Activated CD8-positive, alpha-beta memory T cell treated with anti-CD3 and anti-CD28 coated beads for 4 hours (primary cell): ENCODE measurements at places on chromosomes 12 and 14.

GRCh38 chr12:79897617-79898016 is 37.3 kb downstream of the PPP1R12A start:
- no peak for DNase-seq

- no peak for DNase-seq
These were observed 1136.7 kb downstream of the TMEM121 start for GRCh38 chr14:106662936-106663550.

GRCh38 chr12:88805692-88806091 is 225.4 kb upstream of the KITLG start:
- no peak for DNase-seq

DNA sequence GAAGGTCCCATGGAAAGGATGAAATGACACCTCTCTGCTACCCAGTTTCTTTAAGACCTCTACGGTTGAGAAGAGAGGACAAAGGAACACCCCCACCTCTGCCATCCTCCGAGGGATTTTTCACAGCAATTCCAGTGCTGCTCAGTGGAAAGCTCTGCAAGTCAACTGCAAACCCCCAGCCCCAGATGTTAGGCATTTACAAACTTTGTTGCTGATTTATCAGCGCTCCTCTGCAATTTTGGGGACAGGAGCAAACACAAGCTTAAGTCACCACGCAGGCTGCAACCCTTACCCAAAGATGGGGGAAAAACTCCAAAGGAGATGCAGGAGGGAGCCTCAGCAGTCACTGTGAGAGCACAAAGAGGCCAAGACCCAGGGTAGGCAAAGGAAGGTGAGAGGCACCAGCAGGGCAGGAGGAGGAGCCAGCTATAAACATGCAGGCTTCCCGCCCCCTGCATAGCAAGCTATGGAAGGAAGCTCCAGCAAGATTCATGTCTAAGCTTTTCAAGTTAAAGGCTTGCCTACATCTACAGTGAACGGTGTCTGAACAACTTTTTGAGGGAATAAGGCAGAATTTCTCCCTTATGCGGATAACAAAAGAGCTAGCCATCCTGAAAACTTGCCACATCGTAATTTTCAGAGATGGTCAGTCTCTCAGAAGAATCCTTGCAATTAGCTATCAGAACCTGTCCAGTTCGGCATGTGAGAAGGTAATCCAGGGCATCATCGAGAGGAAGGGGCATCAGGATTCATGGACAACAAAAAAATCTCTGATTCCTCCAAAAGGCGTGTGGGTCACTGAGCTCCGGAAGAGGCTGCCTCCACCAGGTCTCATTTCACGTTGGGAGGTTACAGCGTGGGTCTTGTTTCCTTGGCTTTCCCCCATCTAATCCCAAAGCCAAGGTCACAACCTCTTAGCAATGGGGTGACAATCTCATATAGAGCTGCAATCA is 3.9 kb downstream of the CTDSP2 start:
- DNase-seq: no peak

DNA sequence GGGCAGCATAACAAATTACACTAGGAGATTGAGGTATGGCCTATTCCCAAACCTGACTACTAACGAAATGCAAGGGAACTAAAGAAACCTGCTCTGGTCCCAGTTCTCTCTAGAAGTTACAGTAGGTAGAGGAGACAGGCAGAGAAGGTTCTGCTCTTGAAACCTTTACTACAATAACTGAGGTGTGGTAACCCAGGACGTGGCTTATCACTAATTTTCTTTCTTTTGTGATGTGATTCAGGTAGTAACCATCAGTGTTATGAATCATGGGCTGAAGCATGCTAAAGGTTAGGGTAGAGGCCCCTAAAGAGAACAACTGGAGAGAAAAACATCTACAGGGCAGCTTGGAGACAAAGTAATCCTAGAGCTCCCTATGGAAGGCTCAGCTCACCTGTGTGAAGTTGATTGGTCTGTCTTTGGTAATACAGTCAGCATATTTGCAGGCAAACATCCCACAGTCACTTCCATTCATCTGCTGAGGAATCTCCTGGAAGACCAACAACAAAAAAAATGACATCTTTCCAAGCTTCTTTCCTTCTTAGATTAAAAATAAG is 41.8 kb upstream of the COL2A1 start:
- no peak for DNase-seq

DNA sequence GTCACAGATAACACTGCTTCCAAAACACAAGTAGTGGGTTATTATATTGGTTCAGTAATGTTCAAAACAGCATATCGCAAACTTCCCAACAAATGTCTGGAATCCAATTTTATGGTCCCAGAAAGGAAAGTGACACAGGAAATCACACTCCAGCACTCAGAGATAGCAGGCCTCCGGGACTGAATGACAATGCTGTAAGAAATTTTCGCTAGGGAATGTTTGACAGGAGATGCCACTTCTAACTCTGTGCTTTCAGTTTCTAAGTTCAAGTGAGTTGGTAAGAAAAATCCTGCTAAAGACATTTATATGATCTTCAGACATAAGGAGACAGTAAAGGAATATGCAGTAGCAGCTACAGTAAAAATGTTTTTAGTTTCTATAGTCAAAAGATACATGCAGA is 93.2 kb downstream of the SLC2A13 start:
- no peak for DNase-seq

DNA sequence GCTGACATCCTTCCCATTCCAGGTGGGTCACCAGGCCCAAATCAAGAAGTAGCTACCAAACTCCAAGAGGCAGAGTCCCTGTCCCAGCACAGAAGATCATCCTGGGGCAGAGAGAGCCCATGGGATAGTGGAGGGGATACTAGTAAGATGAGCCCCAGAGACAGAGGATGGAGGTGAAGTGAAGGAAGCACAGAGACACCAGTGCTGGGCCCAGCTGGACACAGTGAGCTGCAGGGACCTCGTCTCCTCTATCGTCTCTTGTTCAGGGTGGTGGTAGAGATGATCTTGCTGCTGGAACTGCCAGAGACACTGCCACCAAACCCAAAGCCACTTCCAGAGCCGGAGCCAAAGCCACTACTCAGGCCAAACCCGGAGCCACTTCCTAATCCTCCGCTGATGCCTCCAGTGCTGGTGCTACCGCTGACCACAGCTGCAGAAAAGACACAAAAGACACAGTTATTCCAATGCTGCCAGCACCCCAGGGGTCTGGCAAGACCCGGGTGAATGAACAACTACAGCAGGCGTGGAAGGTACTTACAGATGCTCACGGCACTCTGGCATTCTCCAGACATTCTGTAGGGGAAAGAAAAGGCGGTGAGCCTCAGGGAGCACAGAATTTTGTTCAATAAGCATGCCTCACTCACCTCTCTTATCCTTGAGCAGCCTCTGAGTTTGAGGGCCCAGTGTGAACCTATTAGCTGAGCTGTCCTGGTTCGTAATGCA is 6.9 kb downstream of the KRT4 start:
- no peak for DNase-seq

DNA sequence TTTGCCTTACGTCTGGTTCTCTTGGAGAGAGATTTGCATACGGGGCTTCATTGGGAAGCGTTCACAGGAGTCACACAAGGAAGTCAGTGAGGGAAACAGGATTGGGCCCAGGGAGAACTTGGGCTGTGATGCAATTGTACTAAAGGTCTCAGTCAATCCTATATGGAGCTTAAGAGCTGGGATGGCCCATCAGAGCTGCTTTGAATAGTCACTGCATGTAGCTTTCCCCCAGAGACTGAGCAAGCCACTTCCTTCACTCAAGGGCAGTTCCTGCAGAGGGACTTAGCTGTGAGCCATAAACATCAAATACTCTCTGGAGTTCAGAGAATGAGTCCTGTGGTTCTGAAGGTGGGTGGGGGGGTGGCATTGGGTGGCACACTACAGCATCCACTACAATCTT is 605.4 kb downstream of the MED13L start:
- DNase-seq: no peak

DNA sequence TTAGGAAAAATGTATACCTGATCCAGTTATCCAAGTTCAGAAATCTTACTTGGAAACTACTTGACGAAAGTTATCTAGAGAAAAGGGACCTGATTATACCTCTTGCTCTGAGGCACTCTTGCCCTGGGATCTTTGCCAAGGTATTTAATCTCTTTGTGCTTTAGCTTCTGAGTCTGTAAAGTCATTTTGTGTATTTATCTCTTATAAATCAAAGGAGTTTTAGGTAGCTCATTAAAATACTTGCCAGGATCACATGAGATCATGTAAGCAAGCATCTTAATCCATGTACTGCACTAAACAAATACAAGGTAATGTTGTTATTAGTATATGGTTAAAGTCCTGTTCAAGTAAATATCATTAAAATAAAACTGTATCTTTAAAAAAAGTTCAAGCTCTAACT is 147.5 kb downstream of the IPO8 start:
- no peak for DNase-seq

DNA sequence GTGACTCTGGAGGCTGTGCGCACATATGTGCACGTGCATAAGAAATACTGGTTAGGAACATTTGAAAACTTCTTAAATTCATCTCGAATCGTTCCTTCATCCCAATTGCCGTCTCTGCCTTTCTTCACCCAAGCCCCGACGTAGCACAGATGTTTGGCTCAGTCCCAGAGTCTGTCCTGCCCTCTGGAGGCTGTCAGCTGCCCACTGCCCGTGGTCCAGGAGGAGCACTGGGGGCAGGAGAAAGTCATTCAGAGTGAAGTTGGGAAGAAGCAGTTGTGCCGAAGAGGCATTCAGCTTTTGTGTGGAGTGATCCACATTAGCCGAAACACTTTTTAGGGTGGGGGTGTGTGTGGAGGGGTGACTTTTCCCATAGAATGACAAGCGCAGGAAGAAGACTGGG is 124.9 kb downstream of the TSPAN9 start:
- no peak for DNase-seq

DNA sequence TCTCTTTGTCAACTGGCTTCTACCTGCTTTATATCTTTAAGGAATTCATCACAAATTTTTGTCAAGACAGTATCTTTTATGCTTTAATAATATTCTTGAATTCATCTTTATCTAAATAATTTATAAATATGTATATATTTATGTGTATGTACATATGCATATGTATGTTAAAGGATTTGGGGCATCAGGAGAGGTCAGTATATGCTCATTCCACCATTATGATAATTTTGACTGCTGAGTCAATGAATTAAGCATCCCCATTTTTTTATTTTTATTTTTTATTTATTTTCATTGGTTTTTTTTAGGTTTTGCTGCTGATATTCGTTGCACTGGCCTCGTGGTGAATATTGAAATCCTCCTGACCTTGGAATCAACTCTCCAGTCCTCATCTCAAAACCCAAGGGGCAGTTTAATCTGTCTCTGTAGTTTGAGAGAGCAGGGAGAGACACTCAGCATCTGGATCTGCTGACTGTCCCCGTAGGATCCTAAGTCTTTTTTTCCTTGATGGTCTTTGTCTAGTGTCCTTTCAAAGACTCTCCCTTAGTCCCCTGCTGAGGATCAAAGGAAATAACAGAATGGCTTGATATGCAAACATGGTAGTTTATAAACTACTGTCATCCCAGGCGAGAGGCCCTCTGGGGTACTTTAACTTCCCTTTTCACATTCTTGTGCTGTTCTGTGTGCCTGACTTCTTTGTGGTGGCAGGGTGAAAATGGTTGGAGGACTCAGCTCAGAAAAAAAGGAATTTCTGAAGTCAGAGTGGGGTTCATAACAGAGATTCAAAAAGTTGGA is 218.7 kb downstream of the DIO2 start:
- no peak for DNase-seq

GRCh38 chr14:72318648-72319047 is 386.4 kb downstream of the RGS6 start:
- DNase-seq: no peak

- no peak for DNase-seq
These were observed 27.5 kb downstream of the COX16 start for GRCh38 chr14:70332015-70332414.

GRCh38 chr12:46303039-46303666 is 34.3 kb upstream of the SLC38A1 start:
- peak; percentile 31 for DNase-seq

DNA sequence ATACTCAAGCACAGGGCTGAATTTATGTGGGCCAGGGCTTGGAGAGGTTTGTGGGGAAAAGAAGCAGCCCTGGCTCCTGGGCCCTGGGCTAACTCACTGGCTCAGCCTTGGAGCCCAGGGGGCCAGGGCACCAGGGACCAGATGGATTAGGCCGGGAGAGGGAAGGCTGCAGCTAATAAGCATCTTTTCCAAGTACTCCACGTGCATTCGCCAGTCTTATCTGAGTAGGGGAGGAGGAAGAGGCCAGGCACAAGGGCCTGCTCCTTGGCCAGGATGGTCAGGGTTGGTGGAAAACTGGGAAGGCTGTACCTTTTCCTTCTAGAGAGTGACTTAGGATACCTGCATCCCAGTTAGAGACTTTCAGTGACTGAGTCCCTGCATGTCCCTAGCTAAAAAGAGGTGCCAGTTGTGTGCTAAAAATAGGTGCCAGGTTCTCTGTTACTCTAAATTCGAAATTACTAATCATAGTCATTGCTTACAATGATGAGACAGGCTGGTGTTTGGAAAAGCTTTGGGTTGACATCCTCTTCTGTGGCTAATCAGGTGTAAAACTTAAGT is 1.3 kb downstream of the GLRX5 start:
- DNase-seq: no peak

GRCh38 chr12:52175371-52176350 is 16.2 kb downstream of the KRT80 start:
- no peak for DNase-seq

GRCh38 chr12:16949371-16949770 is 343.4 kb upstream of the LMO3 start:
- no peak for DNase-seq

DNA sequence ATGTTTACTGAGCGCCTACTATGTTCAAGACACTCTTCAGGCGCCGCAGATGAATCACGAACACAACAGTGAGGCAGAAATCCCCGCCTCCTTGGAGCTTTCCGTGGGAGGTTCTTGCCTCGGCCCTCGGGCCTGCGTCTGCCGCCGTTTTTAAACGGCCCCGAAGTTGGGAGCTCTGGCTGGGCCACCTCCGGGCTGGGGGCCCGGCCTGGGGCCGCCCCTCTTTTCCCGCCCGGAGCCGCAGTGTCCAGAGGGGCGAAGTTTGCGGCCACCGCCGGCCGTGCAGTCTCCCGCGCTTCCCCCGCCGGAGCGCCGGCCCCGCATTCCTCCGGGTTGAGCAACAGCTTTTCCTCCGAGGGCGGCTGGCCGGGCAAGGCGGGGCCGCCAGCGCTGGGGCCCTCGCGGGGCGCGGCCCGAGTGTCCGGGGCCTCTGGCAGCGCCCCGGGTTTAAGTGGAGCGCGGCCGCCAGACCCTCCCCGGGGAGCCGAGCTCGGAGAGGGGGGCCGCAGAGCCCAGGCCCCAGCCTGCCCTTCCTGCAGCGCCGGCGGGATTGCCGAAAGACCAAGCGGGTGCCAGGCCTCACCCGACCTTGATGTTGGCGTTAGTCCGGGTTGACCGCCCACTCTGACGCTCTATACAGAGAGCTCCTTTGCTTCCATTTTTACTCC is 18.7 kb upstream of the CTDSP2 start:
- peak; percentile 34 for DNase-seq

DNA sequence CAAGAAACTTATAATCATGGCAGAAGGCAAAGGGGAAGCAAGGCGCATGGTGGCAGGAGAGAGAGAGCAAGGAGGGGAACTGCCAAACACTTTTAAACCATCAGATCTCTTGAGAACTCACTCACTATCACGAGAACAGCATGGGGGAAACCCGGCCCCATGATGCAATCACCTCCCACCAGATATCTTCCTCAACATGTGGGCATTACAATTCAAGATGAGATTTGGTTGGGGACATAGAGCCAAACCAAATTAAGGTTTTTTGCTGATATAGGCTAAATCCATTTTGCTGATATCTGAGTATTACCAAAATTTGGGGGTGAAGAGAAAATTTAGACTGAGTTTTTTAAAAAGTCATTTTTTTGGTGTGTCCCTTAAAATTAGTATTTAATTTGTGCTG is 54.9 kb upstream of the TMX1 start:
- DNase-seq: no peak
